ENCODE measurements at places on chromosomes 6 and 20.

- no peaks in the 10 kb centered on the region for H3K4me1 ChIP-seq
- no peaks in the 10 kb centered on the region for H3K27me3 ChIP-seq
- no peak for DNase-seq
- no peak overlapping the region for H3K27ac ChIP-seq
- no peak overlapping the region for H3K4me3 ChIP-seq
Measured at GRCh38 chr6:127026247-127026646, 92.2 kb upstream of the RSPO3 start.

GRCh38 chr6:169884158-169884557 lies 132.7 kb downstream of the ERMARD start:
- no peak for DNase-seq
- H3K4me1 ChIP-seq, result no peaks in the 10 kb centered on the region
- H3K4me3 ChIP-seq, result no peak overlapping the region
- no peaks in the 10 kb centered on the region for H3K36me3 ChIP-seq
- H3K27me3 ChIP-seq, result no peaks in the 10 kb centered on the region
- H3K27ac ChIP-seq, result no peak overlapping the region

- no peak overlapping the region for H3K4me3 ChIP-seq
- no peak for DNase-seq
- no peaks in the 10 kb centered on the region for H3K4me1 ChIP-seq
- no peak overlapping the region for H3K27ac ChIP-seq
- no peaks in the 10 kb centered on the region for H3K27me3 ChIP-seq
Measured at GRCh38 chr6:118029967-118030366, 122.9 kb downstream of the SLC35F1 start.

DNA sequence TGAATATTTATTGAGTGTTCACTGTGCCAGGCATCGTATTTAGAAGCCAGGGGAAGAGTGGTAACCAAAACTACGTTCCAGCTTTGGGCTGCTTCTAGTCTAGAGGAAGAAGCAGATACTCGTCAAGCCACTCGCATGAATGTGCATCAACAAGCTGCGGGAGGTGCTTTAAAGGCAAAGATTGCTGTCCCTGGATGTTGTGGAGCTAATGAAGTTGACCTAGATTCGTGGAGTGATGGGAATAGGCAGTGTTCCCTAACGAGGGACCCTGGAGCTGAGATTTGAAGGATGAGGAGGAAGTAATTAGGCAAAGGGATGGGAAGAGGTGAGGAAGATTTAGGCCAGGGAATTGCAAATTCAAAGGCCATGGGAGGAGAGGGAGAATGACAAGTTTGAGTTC lies 118.9 kb downstream of the TMEM170B start:
- peaks cover 16% of the 10 kb centered on the region for H3K4me1 ChIP-seq
- no peak for DNase-seq
- no peak overlapping the region for H3K4me3 ChIP-seq
- H3K27me3 ChIP-seq, result no peaks in the 10 kb centered on the region
- H3K36me3 ChIP-seq, result no peaks in the 10 kb centered on the region
- H3K27ac ChIP-seq, result no peak overlapping the region

DNA sequence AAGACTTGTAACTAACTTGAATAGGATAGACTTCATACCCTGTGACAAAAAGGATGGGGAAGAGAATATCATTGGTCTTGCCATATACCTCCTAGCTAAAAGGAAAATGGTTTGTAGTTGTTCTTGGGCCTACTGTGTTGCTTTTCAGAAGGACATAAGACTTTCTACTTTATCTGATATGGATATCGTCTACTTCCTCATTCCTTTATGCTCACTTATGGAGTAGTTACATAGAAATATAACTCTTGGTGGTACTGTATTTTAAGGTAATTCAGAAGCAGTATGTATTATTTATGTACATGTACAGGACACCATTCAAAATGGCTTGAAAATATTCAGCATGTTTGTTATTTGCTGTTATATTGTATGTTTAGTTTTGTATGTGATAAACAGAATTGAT lies 8.0 kb downstream of the FAM217B start:
- H3K4me3 ChIP-seq, result no peak overlapping the region
- no peak overlapping the region for H3K27ac ChIP-seq
- DNase-seq, result no peak

GRCh38 chr6:79813143-79813850 lies 134.1 kb downstream of the ELOVL4 start:
- no peaks in the 10 kb centered on the region for H3K4me1 ChIP-seq
- no peaks in the 10 kb centered on the region for H3K27me3 ChIP-seq

DNA sequence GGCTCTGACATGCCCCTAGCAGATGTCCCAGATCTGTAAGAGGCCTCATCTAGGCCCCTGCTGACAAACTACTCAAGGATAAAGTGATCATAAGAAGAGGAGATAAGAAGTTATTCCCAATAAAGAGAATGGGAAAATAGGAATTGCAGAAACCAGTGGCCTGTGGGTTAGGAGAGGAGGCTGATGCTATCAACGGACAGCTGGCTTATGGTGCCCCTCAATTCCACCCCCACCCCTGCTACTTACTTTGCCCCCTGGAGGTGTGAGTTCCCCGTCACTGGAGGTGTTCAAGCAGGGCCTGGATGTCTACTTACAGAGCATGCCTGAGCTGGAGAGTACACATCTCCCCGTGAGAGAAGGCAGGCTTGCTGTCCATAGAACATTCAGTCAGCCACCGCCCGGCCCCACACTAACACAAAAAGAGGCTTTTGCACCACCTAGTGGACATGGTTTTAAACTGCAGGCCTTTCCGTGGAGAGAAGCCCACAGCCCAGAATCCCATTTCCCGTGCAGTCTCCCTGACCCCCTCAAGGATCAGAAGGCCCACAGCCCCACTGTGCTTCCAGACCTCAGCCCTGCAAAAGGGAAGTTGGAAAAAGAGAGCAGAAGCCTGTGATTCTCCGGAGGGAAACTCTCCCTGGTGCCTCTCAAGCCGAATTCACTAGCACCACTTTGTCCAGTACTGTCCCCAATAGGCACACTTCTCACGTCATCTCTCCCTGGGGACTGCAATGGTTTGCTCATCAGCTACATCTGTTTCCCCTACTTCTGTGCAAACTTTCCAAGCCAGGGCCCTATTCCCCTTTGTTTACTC lies 23.8 kb upstream of the BNIP5 start:
- no peak overlapping the region for H3K27ac ChIP-seq
- DNase-seq, result peak; percentile 74
- H3K27me3 ChIP-seq, result no peaks in the 10 kb centered on the region
- no peak overlapping the region for H3K4me3 ChIP-seq

GRCh38 chr6:170374571-170375444 lies 68.2 kb downstream of the FAM120B start:
- no peak for DNase-seq
- H3K36me3 ChIP-seq, result no peaks in the 10 kb centered on the region
- no peaks in the 10 kb centered on the region for H3K4me1 ChIP-seq
- no peaks in the 10 kb centered on the region for H3K27me3 ChIP-seq

- no peak overlapping the region for H3K27ac ChIP-seq
- no peaks in the 10 kb centered on the region for H3K4me1 ChIP-seq
- DNase-seq, result no peak
- H3K4me3 ChIP-seq, result no peak overlapping the region
- no peaks in the 10 kb centered on the region for H3K27me3 ChIP-seq
Measured at GRCh38 chr20:32569380-32570305, 15.5 kb downstream of the NOL4L start.

All from ovary (tissue), 10 donors.